ENCODE measurements at places on chromosomes 1 and 21. TPM values are rescaled to one million over a fixed set of nuclear protein-coding genes. Genes with fewer than 3 reads are reported as not detected.

KCNE1 gene
- total RNA-seq: not detected

DNA sequence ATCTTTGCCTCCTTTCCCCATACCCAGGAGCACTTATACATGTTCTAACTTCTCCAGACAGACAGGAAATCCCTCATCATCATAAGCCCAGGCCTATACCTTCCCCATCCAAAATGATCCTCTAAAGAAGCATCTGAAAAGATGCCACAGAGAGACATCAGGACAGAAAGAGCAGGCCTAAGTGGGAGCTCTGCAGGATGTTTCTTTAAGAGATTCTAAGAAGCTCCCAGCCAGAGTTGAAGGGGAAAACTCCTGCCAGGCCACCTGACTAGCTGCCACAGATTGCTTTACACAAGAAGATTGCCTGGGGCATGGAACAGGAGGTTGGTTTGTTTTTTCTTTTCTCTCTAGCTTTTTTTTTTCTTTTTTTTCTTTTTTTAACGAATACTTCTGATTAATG is 275.8 kb downstream of the VAV3 start:
- no peak for DNase-seq

- DNase-seq: no peak
Measured at GRCh38 chr1:161082996-161083747, 6.2 kb downstream of the NECTIN4 start.

GRCh38 chr21:46155514-46156377 is at the start of gene FTCD:
Gene FTCD (minus strand): TSS chr21:46155579. CDS start chr21:46155523, 56 bp downstream.
- DNase-seq: peak; percentile 43

PPFIA4 gene
- 0.33 TPM for total RNA-seq

GRCh38 chr1:14817223-14818170 is 219.0 kb downstream of the KAZN start:
- no peak for DNase-seq

GRCh38 chr1:42756956-42757891 is 9.6 kb downstream of the P3H1 start:
- no peak for DNase-seq

CELA3A gene
- total RNA-seq: not detected

GJA4 gene
- total RNA-seq: not detected

DNA sequence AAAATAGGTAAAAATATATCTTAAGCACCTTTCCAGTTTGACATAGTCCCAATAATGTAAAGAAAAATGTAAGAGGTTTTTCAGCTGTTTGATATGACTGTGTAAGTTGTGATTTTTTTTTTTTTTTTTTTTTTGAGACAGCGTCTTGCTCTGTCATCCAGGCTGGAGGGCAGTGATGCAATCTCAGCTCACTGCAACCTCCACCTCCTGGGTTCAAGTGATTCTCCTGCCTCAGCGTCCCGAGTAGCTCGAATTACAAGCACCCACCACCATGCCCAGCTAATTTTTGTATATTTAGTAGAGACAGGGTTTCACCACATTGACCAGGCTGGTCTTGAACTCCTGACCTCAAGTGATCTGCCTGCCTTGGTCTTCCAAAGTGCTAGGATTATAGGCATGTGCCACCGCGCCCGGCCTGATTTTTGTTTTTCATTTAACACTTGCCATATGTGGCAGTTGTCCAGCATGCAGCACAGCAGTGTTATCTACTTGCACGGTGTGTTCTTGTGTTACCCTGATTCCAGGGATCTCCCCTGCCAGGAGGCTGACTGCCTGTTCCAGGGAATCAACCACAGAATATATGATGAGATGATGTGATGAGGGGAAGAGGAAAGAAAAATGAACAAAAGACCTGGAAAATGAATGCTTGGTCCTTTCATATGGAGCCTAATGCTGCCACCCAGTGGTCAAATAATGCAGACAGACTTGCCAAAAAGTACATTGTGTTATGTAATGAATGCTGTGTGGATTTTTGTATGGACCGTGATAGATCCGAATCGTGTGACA is 79.0 kb downstream of the RAVER2 start:
- peak; percentile 82 for DNase-seq

DNA sequence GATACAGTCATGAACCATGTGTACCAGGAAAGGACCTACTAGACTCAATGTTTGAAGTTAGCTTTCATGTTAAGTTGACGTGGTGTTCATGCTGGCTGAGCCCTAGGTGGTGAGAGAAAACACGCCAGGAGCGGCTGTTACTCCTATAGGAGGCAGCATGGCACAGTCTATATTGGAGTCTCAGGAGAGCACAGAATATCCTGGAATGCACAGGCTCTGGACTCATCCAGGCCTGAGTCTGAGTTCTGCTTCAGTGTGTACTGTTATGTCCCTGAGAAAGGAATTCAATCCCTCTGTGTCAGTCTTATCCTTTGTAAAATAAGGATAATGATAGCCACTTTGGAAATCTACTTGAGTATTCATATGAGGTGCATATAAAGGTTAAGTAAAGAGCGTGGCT is 41.2 kb downstream of the DPT start:
- no peak for DNase-seq

ARHGAP29 gene
- not detected for total RNA-seq

SPATA46 gene
- not detected for total RNA-seq

IGSF21 gene
- total RNA-seq: not detected

- DNase-seq: no peak
Measured at GRCh38 chr1:80925130-80925805, 875.5 kb upstream of the ADGRL2 start.

KCNN3 gene
- not detected for total RNA-seq

GRCh38 chr1:201272799-201273198 is 10.5 kb upstream of the PKP1 start:
- no peak for DNase-seq

ZYG11A gene
- 0.08 TPM for total RNA-seq

DNA sequence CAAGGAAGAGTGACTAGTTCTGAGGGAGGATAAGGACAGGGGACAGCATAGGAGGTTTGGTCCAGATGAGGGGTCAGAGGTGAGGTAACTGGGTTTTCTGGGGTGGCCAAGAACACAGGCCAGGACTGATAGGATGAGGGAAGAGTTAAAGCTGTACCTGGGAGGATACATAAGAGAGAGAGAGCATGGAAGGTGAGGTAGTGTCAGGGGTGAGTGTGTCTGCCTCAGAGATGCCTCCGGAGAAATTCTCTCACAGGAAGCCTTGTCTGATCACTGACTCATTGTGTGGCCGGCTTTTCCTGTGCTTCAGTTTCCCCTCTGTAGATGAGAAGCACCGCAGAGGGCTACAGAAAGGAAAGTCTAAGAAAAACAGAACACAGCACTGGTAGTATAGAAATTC is 40.2 kb downstream of the FASLG start:
- peak; percentile 43 for DNase-seq

GRCh38 chr1:119253366-119253765 is 112.9 kb upstream of the WARS2 start:
- DNase-seq: no peak

GRCh38 chr1:197413564-197413963 is 145.5 kb downstream of the CRB1 start:
- no peak for DNase-seq

DNA sequence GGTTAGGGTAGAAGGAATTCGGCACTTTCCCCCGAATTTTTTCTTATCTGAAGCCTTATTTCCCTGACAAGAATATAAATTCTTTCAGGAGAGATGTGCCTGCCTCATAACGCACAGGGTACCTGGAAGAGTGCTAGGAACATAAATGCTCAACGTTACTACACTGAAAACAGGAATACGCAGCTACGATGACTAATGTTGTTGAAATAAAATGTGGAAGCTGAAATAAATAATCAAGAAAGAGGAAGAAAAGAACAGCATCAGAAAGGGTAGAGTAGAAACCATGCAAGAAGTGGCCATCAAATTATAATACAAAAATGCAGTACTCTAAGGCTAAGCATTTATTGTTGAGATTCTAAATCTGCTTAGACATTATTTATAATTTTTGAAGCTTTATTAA is 33.9 kb downstream of the SLC66A1 start:
- DNase-seq: no peak

IVL gene
- not detected for total RNA-seq

GRCh38 chr1:190615818-190616217 is 138.2 kb upstream of the BRINP3 start:
- no peak for DNase-seq
